Stimulated activated naive B cell treated with anti-CD40 and anti-IgM and Interleukin-4, amounts not matched to agents 10 μg/mL and 1 μg/mL and 100 μg/mL, for 72 hours (primary cell): ENCODE measurements at places on chromosomes 2 and 18.

- H3K27me3 ChIP-seq, result peaks cover 30% of the 10 kb centered on the region
- peaks cover 7% of the 10 kb centered on the region for H3K4me1 ChIP-seq
- H3K4me3 ChIP-seq, result no peak overlapping the region
Measured at GRCh38 chr2:66569974-66570373, 135.0 kb downstream of the MEIS1 start.

DNA sequence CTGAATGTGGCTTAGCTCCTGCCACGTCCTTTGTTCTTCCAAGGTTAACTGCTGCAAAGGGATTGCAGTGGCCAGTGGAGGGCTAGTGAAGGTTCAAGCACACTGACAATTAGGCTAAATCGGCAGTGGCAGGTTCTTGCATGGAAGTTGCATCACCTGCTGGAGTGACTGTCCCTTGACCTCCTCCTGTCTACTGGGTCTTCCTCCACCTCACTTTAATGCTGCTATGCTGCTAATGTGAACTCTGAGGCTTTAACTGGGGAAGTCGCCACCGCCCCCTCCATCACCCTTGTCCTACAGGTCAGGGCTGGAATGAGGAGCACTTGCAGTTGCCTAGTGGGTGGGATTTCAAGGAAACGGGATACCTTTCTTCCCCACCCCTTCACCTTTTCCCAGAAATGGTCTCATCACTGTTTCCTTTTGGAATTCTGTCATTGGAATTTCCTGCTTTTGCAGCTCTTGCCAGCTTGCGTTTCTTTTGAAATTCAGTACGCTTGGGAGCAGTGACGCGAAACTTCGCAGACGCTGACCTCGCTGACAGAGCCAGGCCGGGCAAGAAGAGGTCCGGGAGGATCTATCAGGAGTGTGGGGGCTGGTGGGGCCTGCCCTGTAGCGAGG lies 150.3 kb downstream of the SH3RF3 start:
- H3K4me1 ChIP-seq, result no peaks in the 10 kb centered on the region
- no peaks in the 10 kb centered on the region for H3K36me3 ChIP-seq
- no peaks in the 10 kb centered on the region for H3K27me3 ChIP-seq
- no peak overlapping the region for H3K4me3 ChIP-seq
- H3K27ac ChIP-seq, result no peak overlapping the region

DNA sequence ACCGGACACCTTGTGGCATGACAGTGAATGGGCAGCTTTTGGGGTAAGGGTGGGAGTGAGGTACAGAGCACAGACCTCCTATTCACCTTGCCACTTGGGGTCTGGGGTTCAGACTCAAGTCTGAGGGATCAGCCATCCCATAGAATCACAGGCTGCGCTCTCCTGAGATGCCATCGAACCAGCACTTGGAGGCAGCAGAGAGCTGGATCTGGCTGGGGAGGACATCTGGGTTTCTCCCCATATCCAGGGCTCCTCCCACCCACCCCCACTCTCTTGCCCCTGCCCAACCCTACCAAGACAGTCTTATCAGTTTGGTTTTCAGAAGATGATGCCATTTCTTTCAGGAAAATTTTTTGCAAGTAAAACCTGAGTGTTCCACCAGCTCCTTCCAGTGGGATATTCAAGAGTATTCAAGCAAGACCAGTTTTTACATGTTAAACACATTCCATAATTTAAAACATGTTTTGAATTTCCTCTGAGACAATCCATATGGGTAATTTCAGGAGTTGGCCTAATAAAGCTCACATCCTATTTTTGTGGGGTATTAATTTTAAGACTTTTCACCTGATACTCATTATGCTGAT lies 29.2 kb upstream of the TEX44 start:
- no peak overlapping the region for H3K4me3 ChIP-seq
- H3K27ac ChIP-seq, result no peak overlapping the region
- no peaks in the 10 kb centered on the region for H3K27me3 ChIP-seq
- peak; percentile 20 for DNase-seq
- H3K4me1 ChIP-seq, result peaks cover under 1% of the 10 kb centered on the region
- H3K36me3 ChIP-seq, result no peaks in the 10 kb centered on the region

- H3K36me3 ChIP-seq, result peaks cover 52% of the 10 kb centered on the region
- peaks cover 26% of the 10 kb centered on the region for H3K4me1 ChIP-seq
- DNase-seq, result no peak
Measured at GRCh38 chr2:112646791-112647689, 1.3 kb downstream of the SLC20A1 start.

DNA sequence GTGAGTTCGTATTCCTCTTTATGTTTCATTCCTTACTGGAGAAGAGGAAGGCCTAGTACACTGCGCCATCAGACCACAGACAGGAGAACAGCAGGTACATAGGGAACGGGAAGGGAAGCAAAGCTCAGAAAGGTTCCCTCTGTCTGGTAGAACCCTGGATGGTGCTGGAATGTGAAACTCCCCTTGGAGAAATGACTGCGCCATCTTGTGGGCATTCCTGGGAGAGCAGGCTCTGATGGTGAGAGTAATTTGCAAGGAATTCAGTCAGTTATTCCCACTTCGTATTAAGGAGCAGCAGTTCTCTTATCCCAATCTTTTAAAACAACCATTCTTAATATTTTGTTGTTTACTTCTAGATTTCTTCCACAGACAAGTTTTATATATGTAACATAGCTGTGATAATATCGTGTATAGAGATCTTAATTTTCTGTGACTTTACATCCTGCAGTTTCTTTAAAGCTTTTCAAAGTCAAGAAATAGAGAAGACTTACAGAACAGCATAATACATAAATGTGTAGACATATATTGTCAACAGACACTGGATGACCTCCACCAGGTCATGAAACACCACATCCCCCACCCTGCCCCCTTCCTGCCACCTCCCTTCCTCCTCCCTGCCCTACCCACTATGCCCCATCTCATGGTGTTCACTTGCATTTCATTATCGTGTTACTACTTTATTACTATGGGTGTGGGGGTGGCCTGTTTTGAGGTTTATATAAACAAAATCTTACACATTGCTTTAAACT lies 83.9 kb downstream of the ARHGEF4 start:
- H3K27ac ChIP-seq, result no peak overlapping the region
- H3K36me3 ChIP-seq, result no peaks in the 10 kb centered on the region
- no peaks in the 10 kb centered on the region for H3K4me1 ChIP-seq
- no peak overlapping the region for H3K4me3 ChIP-seq
- peaks cover 25% of the 10 kb centered on the region for H3K27me3 ChIP-seq

DNA sequence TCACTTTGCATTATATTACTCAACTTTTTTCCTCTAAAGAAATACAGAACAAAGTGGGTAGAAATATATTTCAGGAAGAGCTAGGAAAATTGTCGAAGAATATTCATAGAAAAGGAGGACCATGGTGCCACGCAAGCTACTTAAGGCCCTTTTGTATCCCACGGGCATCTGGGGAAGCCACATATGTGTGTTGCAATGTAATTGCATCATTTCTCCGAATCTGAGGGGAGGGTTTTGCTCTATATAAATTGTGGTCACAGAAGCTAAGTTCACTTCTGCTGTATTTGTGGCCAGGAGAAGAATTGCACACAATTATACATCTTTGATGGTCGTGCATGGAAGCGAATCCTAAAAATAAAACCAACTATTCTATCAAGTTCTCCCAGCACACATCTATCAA lies 360.3 kb downstream of the IRS1 start:
- no peaks in the 10 kb centered on the region for H3K4me1 ChIP-seq
- H3K27ac ChIP-seq, result no peak overlapping the region
- H3K36me3 ChIP-seq, result no peaks in the 10 kb centered on the region
- H3K4me3 ChIP-seq, result no peak overlapping the region
- H3K27me3 ChIP-seq, result peaks cover 26% of the 10 kb centered on the region

DNA sequence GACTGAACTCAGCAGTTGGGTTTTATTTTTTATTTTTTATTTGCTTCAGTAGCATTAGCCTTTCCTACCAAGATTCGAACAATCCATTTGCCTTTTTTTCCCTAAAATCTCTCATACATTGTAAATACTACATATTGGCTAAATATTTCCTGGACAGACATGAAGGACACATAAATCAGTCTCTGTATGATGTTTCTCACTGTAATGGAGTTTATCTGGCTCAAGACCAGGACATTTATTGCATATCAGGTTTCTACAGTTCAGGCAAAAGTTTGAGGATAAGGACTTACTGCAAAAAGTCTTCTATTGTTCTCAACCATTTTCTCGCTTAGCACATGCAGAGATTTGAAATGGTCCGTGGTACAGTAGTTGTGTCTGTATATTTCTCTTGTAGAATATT lies 3.3 kb downstream of the CLUL1 start:
- peaks cover 3% of the 10 kb centered on the region for H3K4me1 ChIP-seq
- H3K4me3 ChIP-seq, result no peak overlapping the region
- no peaks in the 10 kb centered on the region for H3K36me3 ChIP-seq
- DNase-seq, result no peak
- H3K27me3 ChIP-seq, result peaks cover 13% of the 10 kb centered on the region

GRCh38 chr2:8722986-8723385 lies 41.1 kb downstream of the ID2 start:
- peaks cover 5% of the 10 kb centered on the region for H3K36me3 ChIP-seq
- H3K4me3 ChIP-seq, result no peak overlapping the region
- H3K27me3 ChIP-seq, result no peaks in the 10 kb centered on the region
- no peaks in the 10 kb centered on the region for H3K4me1 ChIP-seq

GRCh38 chr2:127176371-127177311 lies 43.5 kb downstream of the CYP27C1 start:
- peaks cover 2% of the 10 kb centered on the region for H3K36me3 ChIP-seq
- H3K27ac ChIP-seq, result no peak overlapping the region
- H3K27me3 ChIP-seq, result peaks cover 10% of the 10 kb centered on the region
- peaks cover 5% of the 10 kb centered on the region for H3K4me1 ChIP-seq
- no peak overlapping the region for H3K4me3 ChIP-seq

GRCh38 chr2:164430166-164430783 lies 191.0 kb downstream of the GRB14 start:
- no peak overlapping the region for H3K4me3 ChIP-seq
- H3K27ac ChIP-seq, result no peak overlapping the region
- no peaks in the 10 kb centered on the region for H3K36me3 ChIP-seq
- DNase-seq, result no peak
- no peaks in the 10 kb centered on the region for H3K27me3 ChIP-seq
- H3K4me1 ChIP-seq, result no peaks in the 10 kb centered on the region

- H3K4me1 ChIP-seq, result no peaks in the 10 kb centered on the region
- no peaks in the 10 kb centered on the region for H3K36me3 ChIP-seq
- no peak overlapping the region for H3K27ac ChIP-seq
- H3K27me3 ChIP-seq, result no peaks in the 10 kb centered on the region
- no peak overlapping the region for H3K4me3 ChIP-seq
Measured at GRCh38 chr2:54899576-54900200, 150.6 kb downstream of the RTN4 start.

- no peaks in the 10 kb centered on the region for H3K27me3 ChIP-seq
- peak; percentile 47 for DNase-seq
- H3K4me3 ChIP-seq, result no peak overlapping the region
- H3K27ac ChIP-seq, result no peak overlapping the region
- H3K36me3 ChIP-seq, result no peaks in the 10 kb centered on the region
Measured at GRCh38 chr2:37890893-37891495, 34.1 kb upstream of the RMDN2 start.

DNA sequence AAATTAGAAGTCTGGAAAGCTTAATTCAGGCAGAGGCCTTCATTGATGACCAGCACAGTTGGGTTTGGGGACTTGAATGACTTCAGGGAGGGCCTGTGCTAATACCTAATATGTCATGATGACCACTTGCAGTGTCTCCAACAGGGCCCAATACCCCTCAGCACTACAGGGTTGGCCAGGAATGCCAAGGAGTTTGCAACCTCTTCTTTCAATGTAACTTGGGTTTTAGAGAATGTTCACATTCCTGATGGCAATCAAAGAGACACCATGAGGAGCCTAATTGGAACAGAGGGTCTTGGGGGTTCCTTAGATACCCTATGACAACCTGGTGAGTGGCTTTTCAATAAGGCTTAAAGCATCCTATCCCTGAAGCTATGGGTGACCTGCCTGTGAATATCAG lies 52.4 kb upstream of the ST8SIA3 start:
- H3K27ac ChIP-seq, result no peak overlapping the region
- no peak overlapping the region for H3K4me3 ChIP-seq
- no peak for DNase-seq
- peaks cover 29% of the 10 kb centered on the region for H3K27me3 ChIP-seq
- H3K4me1 ChIP-seq, result no peaks in the 10 kb centered on the region

DNA sequence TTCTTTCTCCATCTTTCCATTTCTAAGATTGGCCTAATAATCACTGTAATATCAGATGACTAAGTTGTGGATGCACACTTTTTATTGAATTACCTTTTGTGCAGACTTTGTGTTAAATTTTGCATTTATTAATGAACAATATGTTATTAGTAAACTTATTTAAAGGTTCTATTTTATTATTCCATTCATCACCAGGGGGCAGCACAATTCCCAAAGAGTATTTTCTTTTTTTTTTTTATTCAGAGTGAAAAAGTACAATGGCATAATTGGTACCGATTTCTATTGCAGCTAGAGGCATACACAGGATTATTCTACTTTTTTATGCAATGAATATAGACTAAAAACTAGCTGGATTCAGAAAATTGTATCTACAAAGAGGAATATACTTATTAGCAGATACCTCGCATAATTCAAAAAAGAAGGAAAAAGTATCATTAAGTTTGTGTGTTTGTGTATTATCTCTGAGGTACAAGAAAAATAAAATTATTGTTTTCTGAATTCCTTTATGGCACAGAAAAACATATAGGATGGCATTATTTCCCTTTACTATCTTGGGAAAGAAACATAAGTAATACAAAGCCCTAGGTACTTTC lies 390.6 kb downstream of the ERBB4 start:
- H3K27me3 ChIP-seq, result no peaks in the 10 kb centered on the region
- no peak overlapping the region for H3K27ac ChIP-seq

DNA sequence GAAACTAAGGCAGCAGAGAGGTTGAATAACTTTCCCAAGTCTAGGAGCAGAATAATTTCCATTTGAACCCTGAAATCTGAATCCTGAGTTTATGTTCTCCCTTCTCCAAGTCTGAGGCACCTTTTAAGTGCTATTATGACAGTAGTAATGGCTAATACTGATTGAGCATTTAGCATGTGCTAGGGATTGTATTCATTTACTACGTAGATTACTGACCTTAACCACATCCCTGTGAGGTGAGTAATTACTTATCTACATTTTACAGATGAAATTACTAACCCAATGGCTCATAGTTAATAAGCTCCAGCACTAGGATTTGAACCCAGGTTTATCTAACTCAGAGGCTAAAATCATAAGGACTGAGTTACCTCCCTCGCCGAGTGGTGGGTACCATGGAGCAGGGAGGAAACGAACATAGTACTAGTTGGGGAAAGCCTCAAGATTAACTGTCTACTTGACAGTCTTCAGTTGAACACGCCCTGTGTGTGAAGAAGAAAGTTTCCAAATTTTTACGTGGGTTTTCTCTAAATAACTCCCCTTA lies 93.0 kb downstream of the MAPRE2 start:
- peaks cover 8% of the 10 kb centered on the region for H3K4me1 ChIP-seq
- H3K27ac ChIP-seq, result no peak overlapping the region
- H3K27me3 ChIP-seq, result no peaks in the 10 kb centered on the region

GRCh38 chr18:61245276-61245675 lies 88.0 kb upstream of the CDH20 start:
- no peaks in the 10 kb centered on the region for H3K4me1 ChIP-seq
- H3K4me3 ChIP-seq, result no peak overlapping the region
- no peaks in the 10 kb centered on the region for H3K27me3 ChIP-seq
- H3K27ac ChIP-seq, result no peak overlapping the region
